ENCODE measurements at places on chromosomes 3 and 15.

DNA sequence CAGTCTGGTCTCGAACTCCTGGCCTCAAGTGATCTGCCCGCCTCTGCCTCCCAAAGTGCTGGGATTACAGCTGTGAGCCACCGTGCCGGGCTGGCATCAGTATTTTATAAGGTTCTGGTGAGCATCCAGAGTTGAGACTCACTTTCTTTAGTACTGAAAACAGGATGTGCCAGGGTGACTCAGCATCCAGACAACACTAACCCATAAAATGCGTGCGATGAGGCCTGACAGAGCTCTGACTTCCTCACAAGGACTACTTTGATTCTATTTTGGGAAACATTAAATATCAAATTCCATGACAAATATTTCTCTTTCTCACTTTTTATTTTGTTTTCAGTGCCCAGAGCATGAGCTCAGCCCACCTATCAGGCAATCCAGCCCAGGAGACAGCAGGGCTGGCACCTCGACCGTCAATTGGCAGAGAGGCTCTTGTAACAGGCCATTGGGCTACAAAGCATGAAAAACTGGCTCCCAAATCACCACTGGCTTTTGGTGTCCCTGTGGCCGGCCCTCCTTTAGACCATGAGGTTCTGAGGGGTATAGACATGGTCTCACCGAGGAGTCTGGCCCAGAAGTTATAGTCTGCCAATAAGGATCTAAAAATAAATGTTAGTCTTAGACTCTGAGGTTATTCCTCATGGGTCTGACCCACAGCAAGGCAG is 75.0 kb downstream of the FEM1B start:
- peak; percentile 50 for DNase-seq

DNA sequence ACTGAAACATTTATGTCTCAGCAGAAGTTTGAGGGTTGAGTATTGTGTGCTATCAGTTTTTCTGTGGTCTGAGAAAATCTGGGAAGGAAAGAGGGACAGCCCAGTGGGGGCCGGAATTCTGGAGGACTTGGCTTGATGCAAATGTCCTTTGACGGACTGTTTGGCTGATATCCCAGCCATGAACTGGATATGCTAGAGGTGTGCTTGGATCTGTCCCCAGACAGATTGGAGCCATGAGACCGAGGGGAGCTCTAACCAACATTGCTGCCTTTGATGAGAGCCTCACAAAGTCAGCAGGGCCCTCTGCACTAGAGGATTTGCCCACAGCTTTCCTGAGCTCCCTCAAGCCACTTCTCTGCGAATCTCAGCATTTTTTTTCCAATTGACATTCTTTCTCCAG is 405.6 kb downstream of the NTRK3 start:
- no peak for DNase-seq

DNA sequence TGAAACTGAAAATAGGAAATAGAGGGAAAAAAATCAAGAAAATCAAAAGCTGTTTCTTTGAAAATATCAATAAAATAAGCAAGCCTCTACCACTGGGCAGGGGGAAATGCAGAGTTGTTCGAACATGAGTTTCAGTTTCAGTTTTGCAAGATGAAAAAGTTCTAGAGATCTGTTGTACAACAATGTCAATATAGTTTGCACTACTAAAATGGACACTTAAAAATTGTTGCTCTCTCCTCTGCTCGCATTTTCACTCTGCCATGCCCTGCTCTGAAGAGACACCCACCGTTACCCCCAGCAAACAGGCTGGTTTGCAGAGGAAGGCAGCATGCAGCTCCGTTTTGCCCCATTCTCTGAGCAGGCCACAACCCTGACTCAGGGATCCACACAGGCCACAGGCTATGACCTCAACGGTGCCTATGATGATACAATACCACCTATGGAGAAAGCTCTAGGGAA is 64.5 kb downstream of the ZNF148 start:
- DNase-seq: peak; percentile 35

- DNase-seq: peak; percentile 35
Observed at GRCh38 chr3:53114412-53115074, 15.7 kb downstream of the RFT1 start.

DNA sequence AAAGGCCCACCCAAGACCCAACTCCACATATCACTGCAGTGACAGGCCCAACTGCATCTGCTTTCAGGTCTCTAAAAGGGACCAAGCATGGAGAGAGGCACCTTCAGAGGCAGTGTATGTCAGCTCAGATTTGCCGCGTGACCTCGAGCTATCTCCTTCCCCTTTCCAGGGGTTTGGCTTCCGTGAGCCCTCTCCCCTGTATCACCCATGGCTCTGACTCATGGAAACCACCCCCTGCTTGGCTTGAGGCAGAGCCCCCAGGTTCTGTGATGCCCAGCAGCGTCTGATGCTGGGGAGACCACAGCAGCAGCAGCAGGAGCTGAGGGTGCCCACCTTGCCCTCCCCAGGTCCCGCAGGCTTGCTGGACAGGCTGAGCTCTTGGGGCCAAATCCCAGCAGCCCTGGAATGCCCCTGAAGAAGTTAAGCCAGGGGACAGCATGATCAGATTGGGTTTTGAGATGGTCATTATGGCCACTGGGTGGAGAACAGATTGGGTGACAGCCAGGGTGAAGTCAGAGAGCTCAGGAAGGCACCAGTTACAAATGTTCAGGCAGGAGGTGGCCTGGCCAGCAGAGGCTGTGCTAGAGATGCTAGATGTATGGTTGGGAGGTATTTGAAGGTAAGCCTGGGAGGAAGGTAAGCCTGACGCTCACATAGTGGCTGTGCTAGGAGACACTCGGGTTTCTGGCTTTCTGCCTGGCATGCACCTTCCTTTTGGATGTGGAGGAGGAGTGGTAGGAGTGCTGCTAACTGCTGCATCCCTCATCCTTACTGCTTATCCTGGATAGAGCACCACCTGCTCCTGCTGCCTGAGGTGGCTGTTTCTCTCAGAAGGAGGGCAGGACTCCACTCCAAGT is 42.9 kb downstream of the FGD5 start:
- no peak for DNase-seq

DNA sequence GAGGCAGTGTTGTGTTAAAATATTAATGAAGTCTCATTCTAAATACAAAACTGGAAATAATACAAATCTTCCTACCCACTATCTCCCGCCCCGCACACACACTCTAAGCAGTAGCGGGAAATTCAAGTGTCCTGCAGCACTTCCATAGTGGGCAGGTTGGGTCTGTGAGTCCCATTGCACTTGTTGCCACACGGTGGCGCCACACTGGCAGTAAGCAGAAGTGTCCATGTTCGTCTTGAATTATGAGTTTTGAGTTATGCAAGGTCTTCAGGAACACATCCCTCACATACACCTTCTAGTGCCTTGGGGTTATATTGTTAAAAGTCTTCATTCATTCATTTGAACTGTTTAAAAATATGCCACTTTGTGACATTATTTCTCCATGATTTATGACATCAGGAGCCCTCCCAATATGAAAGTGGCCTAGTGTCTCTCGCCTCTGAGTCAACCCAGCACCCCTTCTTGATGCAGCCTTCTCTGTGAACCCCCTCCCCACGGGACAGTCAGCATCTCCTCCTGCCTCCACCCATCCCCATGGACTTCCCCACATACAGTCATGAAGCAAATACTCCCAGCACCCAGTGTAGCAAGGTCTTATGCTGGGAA is 17.6 kb upstream of the CCDC174 start:
- DNase-seq: peak; percentile 65

DNA sequence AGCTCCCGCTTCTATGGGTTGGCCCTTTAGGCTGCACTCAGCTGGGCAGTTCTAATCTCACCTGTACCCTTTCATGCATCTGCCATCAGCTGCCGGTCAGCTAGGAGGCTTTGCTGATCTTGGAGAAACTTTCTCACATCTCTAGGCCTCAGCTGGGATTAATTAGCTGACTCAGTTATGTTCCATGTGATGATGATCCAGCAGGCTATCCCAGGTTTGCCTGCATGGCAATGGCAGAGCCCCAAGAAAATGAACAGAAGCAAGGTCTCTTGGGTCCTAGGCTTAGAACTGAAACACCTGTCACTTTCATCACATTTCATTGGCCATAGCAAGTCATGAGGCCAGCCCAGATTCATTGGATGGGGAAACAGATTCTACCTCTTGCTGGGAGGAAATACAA is 304.6 kb upstream of the TBC1D5 start:
- no peak for DNase-seq

GRCh38 chr3:108779496-108779895 is 22.3 kb upstream of the RETNLB start:
- DNase-seq: no peak

DNA sequence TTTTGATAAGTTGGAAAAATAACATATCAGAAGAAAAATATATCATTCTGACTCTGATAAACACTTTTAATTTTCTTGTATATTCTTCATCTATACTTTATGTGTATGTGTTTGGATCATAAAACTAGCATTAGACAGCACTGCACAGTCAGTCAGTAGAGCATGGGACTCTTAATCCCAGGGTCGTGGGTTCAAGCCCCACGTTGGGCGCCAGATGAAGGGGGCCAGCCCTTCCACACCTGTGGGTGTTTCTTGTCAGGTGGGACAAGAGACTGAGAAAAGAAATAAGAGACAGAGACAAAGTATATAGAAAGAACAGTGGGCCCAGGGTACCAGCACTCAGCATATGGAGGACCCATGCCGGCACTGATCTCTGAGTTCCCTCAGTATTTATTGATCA is 546.0 kb upstream of the NR2F2 start:
- no peak for DNase-seq

GRCh38 chr3:188707381-188708288 is 464.1 kb upstream of the TPRG1 start:
- no peak for DNase-seq

- DNase-seq: no peak
Observed at GRCh38 chr3:17040322-17040989, 155.7 kb downstream of the PLCL2 start.

DNA sequence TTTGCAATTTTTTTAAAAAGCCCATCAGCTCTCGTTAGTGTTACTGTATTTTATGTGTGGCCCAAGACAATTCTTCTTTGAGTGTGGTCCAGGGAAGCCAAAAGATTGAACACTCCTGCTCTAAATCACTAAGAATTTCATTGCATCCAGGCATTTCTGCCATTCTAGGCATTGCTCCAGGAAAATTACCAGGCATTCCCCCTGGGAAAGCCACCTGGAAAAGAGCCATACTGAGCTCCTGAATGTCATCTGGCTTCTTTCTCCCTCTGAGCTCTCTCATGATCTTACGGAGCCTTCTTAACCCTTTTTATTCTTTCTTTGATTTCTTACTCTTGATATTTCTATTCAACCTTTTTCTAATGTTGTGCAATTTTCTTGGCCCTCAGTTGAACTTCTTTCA is 202.2 kb downstream of the DOCK3 start:
- DNase-seq: no peak

- no peak for DNase-seq
Observed at GRCh38 chr3:194955979-194956696, 270.5 kb downstream of the FAM43A start.

DNA sequence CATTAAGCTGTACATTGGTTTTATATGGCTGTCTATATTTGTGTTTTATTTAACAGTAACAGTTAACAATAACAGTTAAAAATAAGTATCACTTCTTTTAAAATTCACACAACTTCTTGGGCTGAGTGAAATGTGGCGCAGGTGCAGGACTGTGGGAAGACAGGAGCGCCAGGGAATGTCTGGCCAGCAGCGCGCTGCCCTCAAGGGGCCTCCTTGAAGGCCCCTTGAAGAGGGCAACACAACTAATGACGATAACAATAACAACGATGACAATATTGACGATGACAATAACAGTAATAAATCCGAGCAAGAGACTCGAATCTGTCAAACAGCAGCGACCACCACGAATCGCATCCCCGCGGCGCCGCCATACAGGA is 411 bp upstream of the PPP2R3A start:
- no peak for DNase-seq

DNA sequence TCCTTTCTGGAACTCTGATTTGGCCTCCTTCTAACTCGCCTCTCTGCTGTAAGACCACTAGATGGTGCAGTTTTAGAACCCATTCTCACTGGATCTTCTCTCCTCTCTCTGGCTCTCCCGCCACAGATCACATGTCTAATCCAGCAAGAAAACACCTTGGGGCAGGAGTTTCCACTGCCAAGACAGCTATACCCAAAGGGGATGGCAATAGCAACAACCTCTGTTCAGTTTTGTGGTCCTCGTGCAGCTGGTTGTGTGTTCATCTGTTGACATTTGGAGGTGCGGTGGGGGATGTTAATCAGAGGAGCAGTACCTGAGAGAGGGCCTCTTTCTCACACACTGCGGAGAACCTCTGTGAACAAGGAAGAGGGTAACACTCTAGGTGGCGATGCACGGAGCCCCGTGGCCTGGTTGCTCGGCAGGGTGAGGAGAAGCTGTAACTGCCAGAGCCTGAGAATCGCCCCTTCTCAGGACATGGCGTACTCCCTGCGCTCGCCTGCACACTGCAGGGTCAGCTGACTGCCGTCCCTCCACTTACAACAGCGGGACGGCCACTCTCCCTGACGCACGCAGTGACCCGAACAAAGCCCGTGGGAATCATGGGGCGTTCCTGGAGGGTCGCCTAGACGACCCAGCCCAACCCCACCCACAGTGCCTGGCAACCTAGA is at the start of gene TEX55:
Gene TEX55, plus strand, starts transcription at position 666 of the 668 bp plus-strand sequence. CDS start 25 bp downstream, outside the sequence.
- no peak for DNase-seq

DNA sequence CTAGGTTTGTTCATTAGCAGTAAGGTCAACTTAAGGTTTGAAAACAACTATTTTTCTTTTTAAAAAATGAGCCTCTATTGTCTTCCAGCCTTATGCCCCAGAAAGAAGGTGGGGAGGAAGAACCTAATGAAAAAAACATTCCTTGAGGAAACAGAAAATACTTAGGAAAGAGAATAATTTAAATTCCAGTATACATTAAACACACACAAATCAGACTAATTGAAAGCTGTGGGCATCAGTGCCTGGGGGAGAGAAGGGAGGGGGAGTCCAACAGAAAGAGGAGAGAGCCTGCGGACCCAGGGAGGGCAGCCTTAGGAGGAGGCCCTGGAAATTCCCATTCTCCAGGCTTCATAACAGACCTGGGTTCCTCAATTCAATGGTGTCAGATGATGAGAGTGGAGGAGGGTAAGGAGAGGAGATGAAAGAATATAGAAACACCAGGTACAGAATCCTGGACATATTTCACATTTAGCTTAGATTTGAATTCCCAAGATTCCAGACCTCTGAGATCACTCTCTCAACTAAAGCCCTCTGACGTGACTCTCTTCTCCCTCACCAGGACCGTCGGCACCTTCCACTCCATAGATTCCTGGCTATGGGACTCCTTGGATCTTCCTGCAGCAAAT is 320.5 kb upstream of the UMPS start:
- DNase-seq: no peak

DNA sequence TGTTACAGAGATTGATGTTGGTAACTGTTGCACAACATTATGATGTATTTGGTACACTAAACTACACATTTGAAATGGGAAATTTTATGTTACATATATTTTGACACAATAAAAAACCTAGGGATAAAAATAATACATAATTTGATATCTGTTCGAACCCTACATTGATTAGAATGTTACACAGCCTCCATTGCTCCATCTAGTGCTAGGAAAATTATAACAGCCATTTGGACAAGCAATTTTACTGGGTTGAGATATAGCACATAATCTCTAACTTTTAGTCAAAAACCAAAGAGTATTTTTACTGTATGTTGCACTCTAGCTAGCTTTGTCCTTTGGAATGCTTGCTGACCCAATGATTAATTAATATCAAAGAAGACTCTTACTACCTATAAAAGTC is 108.1 kb downstream of the LSAMP start:
- no peak for DNase-seq
